Right hindlimb (tissue), 1 donor: ENCODE measurements at places on chromosomes 2 and 18.

DNA sequence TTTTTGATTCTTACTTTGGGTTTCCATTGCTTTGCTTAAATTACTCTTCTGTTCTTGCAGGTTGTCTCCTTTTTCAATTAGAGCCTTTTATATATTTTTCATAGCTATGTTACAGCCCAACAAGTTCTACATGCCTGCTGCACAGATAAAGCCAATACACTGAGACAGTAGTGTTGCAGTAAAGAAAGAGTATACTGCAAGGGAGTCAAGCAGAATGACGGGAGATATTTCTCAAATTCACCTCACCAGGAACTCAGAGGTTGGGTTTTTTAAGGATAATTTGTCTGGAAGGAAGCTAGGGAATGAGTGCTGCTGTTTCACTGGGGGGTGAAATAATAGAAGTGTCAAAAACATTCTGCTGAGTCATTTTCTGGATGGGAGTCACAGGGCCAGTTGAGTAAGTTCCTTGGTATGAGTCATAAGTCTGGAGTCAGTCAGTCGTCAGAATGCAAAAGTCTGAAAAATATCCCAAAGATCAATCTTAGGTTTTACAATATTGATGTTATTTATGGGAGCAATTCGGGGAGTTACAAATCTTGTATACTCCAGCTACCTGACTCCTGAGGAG lies 193.0 kb upstream of the RGPD4 start:
- DNase-seq = no peak

DNA sequence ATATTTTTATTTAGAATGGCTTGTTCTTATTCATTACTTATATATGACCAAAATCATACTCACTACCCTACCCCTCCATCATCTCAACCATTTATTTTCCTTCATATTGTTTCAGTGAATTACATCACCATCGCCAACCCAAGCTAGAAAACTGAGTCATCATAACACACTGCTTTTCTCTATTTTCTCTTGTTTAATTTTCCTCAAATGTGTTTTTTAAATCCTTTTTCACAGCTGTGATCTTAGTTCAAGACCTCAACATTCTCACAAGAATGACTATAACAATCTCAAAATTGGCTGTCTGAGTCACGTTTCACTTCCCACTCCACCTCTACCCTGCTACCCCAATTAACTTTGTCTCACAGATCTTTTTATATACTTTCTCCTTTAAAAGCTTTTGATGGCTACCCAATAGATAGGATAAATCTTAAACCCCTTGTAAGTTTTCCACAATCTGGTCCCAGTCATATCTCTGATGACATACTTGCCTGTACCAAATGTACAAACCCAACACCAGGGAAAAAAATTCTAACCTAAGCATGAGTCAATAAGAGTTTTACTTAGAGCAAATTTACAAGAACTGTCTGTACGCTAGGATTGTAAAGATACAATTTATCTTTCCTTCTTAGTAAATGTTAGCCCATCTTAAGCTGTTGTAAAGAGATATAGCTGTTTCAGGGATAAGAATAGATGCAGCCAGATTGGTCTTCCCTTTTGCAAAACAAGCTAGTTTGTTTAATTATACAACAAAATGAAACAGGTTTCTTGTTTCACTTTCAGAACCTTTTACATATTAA lies 635.1 kb upstream of the SLC39A10 start:
- DNase-seq = no peak

DNA sequence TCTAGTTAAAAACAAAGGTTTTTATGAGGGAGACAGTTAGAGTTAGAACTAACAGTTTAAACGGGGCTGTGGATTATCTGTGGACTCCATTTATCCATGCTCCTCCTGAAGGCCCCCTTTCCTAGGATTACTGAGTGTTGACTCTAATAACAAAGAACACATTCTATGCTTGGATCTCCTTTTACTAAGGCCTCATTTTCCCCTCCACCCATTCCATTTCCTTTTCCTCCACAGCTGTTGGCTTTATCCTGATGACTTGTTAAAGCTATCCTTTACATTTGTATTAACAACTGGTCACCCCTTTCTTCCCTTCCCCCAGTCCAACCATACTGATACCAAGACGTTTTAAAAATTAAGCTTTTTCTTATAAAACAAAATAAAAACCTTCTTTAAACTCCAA lies 220.6 kb downstream of the SRBD1 start:
- DNase-seq = no peak

- no peak for DNase-seq
Observed at GRCh38 chr2:103361712-103362111, 599.9 kb downstream of the TMEM182 start.

DNA sequence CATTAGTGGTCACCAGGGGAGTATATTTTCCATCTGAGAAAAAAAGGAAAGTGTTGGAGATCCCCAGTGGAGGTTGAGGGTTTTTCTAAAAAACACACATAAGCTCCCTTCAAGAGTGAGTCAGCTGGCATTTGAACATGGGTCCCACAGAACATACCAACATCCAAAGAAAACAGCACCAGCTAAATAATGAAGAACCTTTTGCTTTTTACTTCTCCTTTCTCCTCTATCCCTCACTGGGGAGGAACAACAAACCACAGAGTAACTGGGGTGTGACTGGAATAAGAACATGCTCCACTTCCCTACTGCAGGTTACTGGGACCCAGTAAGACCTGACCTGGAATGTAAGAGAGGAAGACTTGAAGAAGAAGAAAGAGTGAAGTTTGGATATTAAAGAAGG lies 56.5 kb upstream of the RAPH1 start:
- no peak for DNase-seq

GRCh38 chr2:143877876-143878530 lies 641.9 kb downstream of the ZEB2 start:
- no peak for DNase-seq

GRCh38 chr2:37414470-37414949 lies 70.1 kb downstream of the QPCT start:
- no peak for DNase-seq

GRCh38 chr2:61631321-61631720 lies 93.2 kb upstream of the XPO1 start:
- no peak for DNase-seq

GRCh38 chr2:113407446-113408099 lies 29.9 kb upstream of the ZNG1B start:
- DNase-seq = no peak

- DNase-seq = no peak
Observed at GRCh38 chr2:37361994-37362698, 17.7 kb downstream of the QPCT start.

- peak; percentile 81 for DNase-seq
Observed at GRCh38 chr18:36187193-36187825, at the start of gene MOCOS. MOCOS (plus strand) TSS chr18:36187497; CDS start chr18:36187540, 43 bp downstream.

DNA sequence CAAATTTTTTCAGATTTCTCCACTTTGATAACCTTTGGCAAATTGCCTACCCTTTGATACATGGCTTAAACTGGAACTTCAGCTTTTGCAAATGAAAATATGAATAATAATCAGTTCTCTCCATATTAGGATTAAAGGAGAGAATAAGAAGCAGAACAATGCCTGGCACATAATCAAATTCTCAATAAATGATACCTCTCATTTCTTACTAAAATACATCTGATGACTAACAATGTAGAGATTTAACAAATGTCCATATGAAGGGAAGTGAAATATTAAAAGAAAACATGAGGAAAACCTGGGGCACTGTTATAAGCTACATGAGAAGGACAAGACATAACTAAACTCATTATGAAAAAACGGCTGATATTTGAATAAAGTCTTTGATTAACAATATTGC lies 1103.6 kb downstream of the LRP1B start:
- DNase-seq = no peak
